IMR-90 (cell line): ENCODE measurements at places on chromosomes 4 and X.

- DNase-seq, result peak; percentile 3
These were observed 276.3 kb upstream of the GALNT7 start for GRCh38 chr4:172892300-172892699.

DNA sequence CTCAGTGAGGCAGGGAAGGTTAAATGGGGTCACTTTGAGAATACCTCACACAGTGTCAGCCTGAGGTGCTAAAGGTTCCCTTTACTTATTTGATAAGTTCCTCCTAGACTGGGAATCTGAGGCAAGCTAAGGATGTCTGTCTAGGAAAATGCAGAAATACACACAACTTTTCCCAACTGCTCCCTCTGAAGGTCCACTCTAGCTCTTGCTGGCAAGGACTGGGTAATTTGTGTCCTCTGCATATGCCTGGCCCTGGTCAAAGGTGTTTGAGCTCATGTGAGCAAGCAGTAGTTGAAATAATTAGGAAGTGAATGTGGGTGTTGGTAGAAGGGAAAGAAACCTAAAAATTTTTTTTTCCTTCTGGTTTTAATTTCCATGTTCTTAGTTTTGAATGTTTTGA is 21.3 kb downstream of the TXLNG start:
- DNase-seq, result peak; percentile 38

DNA sequence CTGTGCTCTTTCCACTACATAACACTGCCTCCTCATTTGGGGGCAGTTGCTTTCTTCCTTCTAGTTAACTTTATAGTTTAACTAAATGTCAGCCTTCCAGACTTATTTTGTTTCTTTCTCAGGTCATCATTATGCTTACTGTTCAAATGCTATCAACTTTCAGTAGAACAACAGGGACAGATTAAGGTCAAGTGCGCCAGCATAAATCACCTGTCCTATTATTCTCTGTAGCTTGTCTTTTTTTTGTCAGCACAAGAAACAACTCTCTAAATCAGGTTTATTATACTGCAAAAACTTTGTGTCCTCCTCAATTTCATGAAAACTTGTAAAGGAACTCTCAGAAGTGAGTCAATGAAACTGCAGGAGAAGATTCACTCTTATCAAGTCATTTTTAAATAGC is 19.6 kb downstream of the SPANXA2 start:
- no peak for DNase-seq

DNA sequence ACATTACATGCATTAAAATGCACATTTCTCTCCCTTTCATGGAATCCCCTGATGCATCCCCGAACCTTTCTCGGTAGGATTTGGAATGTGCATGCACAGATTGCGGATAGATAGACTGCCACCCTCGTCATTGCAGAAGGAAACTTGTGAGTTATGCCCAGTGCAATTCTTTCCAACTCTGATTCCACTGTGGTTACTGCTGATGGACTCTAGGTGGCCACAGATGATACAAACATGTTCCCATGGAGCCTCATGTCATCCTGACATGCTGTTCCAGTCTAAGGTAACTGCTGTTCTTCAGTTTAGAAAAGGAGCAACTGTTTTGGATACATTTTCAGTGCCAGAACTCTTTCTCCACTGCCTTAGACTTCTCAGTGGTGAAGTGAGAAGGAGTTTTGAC is 9.1 kb upstream of the VCX3B start:
- no peak for DNase-seq

- peak; percentile 86 for DNase-seq
These were observed 30.8 kb downstream of the HERC3 start for GRCh38 chr4:88623097-88623496.

DNA sequence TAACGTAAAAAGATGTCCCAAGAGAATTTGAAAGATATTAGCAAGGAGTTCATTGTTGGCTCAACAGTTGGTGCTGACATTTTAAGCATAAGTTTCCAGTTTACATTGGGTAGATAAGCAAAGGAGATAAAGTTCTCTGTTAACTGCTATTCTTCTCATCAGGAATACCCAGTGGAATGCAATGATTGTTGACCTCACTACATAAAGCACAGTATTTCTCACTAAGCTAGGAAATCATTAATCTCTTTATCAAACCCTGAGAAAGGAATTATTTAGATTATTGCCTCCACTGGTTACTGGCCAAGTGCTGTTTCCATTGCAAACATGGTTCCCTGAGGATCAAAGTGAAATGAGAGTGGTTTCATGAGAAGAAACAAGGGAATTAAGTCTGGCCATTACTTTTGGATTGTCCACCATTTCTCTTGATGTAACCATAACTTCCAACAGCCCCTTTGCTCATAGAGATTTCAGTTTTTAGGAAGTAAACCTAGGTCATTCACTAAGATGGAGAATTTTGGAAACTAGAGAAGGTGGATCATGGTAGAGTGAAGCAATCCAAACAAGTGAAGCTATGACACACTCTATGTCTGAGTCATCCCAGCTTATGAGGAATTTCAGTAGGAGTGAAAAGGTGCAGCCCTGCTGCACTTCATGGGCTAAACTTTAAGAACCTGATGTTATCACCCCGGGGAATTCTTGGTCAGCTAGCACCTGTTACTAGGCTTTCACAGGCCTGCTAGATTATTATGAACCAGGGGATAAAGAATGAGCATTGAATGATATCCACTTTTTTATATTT is 163.4 kb downstream of the AREG start:
- DNase-seq, result peak; percentile 61

DNA sequence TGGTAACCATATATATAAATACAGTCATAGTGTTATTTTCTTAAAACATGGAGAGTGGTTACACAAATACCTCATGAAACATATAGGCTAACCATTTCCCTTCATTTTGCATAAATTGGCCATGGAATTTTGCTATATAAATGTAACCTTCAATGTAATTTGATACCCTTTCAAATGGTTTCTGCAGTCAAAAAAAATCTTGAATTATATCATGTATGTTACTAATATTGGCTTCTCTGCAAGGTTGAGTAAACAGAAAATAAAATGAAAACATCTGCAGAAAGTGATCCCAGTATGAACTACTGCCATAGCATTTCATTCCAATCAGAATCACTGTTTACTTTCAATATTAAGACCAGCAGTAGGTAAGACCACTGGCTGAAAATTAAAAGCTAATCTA is 1165.9 kb upstream of the TENM3 start:
- no peak for DNase-seq

DNA sequence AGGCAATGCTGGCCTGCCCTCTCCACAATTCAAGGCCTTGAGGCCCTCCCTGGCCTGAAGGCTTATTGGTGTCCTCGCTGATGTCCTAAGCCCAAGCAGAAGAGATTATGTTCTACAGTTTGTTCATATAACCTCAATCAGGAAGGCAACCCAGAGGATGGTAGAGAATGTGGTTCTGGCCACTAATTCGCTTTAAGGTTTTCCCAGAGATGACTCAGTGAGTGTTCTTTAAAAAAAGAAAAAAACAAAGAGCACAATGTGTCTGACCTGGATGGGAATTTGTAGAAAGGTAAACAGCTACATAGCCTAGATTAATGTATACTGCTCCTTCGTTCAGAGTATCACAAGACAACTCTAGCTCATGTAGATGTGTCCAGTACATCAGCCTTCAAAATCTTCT is 66.0 kb downstream of the MANBA start:
- DNase-seq, result peak; percentile 23

DNA sequence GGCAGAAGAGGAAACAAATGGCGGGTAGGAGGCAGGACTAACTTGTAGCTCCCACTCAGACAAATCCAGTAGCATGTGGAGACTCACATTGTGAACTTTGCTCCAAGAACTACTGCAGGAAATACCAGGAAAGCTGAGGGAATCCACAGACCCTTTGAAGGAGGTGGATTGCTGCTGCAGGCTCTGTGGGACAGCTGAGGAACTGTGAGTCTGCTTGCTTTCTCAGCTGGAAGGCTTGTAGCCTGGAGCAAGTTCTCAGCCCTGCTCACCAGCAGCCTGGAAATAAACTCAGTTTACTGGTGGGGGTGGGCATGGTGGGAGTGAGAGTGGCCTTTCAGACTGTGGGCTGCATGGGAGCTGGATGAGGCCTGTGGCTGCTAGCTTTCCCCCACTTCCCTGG is 16.0 kb downstream of the RTL3 start:
- peak; percentile 54 for DNase-seq

GRCh38 chr4:90845777-90846176 is 718.6 kb downstream of the CCSER1 start:
- no peak for DNase-seq

DNA sequence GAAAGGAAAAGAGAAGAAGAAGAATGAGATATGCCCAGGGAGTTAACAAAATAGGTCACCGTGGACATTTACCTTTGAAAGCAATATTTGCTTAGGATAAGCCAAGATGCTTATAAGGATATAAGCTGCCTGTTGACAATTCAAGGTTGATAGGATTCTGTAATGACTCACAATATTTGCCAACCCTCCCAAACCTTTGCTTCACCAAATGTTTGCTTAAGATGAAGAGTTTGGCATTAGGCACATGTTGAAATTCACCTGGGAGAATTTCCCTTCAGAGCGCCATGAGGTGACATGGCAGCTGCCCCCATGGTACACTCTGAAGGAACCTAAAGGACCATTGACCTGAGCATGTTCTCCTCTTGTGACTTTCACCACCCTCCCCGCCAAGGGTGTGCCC is 4.6 kb downstream of the PALLD start:
- DNase-seq, result no peak

- DNase-seq, result no peak
These were observed 56.7 kb downstream of the MTM1 start for GRCh38 chrX:150625097-150625496.

DNA sequence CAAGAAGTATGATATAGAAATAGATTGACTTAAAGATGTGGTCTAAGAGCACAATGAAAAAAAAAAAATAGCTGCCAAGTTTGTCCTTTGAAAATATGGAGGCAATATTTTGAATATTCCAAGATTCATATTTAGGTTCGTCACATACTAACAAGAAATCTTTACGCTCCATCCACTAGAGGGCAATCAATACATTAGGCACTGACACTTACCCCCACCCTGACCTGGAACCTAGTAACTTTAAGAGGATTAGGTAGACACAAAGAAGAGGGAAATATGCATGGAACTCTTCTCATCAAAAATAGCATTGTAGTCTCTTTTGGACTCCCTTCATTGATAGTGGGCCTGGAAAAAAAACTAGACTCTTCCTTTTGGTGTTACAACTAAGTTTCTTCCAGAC is 1108.1 kb downstream of the PCDH19 start:
- DNase-seq, result no peak
